ENCODE measurements at places on chromosomes 5 and 9.

GRCh38 chr9:14205463-14205862, 108.5 kb downstream of the NFIB start:
- DNase-seq: no peak

GRCh38 chr9:2132484-2133082, 117.4 kb downstream of the SMARCA2 start:
- DNase-seq: no peak

DNA sequence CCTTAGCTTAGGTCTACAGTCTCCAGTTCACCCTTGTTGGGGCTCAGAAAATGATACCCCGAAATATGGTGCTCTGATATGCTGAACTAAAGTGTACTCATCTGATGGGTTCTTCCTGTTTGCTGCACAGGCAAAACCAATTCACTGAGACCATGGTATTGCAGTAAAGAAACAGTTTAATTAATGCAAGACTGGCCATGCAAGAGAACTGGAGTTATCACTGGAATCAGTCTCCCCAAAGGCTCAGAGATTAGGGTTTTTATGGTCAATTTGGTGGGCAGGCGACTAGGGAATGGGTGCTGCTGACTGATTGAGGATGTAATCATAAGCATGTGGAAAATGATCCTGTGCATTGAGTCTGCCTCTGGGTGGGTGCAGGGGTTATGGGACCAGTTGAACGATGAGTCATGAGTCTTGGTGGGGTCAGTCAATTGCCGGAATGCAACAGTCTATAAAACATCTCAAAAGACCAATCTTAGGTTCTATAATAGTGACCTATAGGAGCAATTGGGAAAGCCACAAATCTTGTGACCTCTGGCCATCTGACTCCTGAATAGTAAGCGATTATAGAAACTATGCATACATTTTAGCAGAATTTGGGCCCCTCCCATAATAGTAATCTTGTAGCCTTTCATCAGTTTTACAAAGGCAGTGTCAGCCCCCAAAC, 113.0 kb upstream of the ANKRD55 start:
- no peak for DNase-seq

GRCh38 chr5:140351609-140352334, 5.4 kb upstream of the HBEGF start:
- peak; percentile 76 for DNase-seq

DNA sequence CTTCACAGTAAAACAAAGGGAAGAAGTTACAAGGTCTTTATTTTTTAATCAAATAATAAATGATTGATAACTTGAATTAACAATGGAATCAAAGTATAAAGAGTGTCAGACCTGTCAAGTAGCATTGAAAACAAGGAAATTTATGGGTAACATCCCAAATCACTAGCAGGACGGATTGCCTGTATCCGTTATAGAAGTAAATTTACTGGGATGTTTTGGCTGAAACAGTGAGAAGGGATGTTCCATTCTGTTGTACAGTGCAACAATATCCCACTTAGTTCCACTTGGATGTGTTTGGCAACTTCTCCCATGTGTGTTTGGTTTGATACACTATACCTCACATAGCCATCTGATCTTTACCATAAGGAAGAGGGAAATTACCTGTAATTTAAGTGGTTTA, 421.0 kb upstream of the CHD1 start:
- DNase-seq: no peak

GRCh38 chr9:106218427-106218826, 524.1 kb downstream of the TMEM38B start:
- no peak for DNase-seq

- no peak for DNase-seq
Measured at GRCh38 chr5:140197023-140197422, 22.0 kb downstream of the CYSTM1 start.

GRCh38 chr5:6397536-6398269, 19.4 kb upstream of the MED10 start:
- DNase-seq: no peak

- DNase-seq: no peak
Measured at GRCh38 chr9:127773272-127773671, 5.2 kb downstream of the SH2D3C start.

- no peak for DNase-seq
Measured at GRCh38 chr5:124468671-124469411, 277.6 kb downstream of the ZNF608 start.

DNA sequence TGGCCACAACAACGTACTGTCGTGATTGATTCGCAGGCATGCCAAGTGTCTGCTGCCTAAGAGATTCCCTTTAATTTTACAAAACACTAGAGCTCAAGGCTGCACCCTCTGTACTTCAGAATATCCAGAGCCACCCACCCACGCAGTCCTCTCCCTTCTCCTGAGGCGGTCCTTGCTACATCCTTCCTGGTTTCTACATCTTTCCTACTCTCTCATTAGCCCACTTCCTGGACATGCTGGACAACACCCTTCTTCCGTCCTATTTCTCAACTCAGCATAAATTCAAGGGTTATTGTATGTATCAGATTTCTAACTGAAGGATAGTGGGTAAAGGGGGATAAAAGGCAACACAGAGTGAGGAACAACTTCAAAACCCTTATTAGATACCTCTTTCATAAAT, 148.4 kb upstream of the MAP3K1 start:
- DNase-seq: no peak

DNA sequence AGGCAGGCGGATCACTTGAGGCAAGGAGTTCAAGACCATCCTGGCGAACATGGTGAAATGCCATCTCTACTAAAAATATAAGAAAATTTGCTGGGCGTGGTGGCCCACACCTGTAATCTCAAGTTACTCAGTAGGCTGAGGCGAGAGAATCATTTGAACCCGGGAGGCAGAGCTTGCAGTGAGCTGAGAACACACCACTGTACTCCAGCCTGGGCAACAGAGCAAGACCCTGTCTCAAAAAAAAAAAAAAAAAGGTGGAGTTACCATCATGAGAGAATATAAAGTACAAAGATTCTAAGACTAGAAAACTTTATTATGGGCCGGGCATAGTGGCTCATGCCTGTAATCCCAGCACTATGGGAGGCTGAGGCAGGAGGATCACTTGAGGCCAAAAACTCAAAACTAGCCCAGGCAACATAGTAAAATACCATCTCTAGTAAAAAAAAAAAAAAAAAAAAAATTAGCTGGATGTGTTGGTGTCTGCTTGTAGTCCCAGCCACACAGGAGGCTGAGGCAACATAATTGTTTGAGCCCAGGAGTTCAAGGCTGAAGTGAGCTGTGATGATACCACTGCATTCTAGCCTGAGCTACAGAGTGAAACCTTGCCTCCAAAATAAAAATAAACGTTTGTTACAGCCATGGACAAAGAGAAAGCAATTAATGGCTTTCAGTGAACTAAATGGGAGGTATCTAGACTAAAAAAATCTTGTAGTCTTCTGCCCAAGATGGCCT, 12.9 kb downstream of the ANXA2R start:
- no peak for DNase-seq

GRCh38 chr9:129762985-129763926, 10.4 kb upstream of the PTGES start:
- DNase-seq: no peak

- DNase-seq: no peak
Measured at GRCh38 chr5:76617675-76618074, 5.5 kb downstream of the F2RL2 start.

DNA sequence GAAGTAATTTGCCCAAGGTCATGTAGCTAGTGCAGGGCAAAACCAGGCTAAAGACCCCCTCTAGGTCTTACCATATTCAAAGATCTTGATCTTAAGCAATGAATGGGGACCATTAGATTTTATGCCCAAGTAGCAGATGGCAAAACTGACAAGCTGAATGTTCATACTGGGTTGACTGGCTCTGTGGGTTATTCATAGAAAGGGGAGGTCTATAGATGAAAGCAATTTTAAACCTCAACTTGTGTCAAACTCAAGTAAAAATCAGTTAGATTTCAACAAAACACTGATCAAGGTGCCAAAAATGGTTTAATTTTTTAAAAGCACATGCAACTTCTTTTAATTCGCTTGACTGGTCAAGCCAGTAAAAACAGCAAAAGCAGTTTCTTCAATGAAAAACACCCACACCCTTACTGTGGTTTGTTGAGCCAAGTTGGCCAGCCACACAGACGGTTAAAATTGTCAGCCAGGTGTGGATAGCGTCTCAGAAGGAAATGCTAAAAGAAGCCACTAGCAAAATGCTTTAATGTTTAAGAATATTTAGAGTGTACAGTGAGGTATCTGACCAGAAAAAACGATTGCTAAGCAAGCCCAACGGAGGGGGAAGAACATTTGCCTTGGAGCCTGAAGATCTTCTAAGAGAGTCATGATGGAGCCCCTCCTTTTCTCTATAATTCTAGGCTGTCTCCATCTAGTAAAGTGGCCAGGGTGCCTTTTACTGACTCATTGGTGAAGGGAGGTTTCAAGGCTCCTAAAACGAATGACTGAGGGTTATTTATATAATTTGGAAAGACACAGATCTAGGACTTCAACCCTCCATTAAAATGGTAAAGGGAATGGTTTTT, 539.6 kb upstream of the CLINT1 start:
- no peak for DNase-seq

DNA sequence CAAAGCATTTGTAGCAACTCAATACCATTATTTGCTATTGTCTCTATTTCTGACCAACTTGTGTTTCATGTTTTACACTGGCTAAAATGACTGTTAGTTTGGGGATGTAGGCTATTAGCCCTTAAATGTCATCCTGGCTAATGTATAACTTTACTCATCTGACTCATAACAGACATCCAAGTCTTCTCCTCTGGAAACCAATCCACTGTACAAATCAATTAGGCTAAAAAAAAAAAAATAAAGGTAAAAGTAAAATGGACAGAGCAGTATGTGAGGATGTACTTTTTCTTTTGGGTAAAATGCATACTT, 20.6 kb downstream of the MEGF9 start:
- DNase-seq: no peak

GRCh38 chr9:133932633-133933032, 59.5 kb downstream of the VAV2 start:
- DNase-seq: peak; percentile 60

DNA sequence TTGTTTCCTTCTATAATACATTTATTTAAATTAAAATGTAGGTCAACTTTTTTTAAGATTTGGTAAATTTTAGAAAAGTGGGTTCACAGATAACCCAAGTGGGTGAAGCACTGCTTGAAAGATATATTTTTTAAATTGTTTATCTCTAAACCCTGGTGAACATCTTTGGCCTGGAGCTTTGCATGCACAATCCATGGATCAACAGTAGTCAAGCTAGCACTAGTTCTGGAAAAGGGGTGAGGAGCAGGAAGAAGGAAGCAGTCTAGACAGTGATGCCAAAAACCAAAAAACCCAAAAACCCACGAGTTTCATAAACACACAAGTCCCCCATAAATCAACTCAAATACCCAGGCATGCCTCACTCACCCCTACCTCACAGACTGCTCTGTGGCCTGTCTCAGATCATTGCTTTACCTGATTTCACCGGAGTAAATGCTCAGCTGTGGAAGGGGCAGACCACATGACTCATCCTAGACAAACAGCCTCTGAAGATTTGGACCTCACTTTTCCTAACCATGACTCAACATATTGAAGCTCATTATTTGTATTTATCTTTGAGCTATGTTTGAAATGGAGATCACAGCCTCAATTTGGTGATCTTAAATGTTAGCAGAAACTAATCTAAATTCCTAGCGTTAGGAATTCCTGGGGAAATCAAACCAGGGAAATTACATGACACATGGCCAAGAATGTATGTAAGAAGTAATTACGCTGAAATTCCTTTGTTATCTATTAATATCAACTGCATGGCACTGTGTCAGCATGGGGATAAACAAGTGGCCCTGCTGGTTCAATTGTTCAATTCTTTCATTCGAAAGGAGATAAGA, 149.6 kb downstream of the ZNF608 start:
- peak; percentile 25 for DNase-seq

DNA sequence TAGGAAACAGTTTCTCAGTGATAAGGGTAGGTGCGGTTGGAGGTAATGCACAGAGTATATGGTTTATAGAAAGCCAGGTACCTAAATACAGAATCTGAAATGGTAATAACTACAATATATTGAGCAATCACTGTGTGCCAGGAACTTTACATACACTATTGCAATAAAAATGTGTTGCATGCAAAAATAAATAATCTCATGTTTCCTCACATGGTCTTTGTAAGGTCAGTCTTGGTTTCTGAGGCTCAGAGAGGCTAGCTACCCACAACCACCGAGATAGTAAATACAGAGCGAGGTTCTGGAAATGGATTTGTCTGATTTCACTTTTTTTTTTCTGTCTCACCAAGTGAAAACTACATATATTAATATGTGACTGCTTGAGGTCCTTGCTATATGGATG, 128.9 kb downstream of the CAMK4 start:
- no peak for DNase-seq

DNA sequence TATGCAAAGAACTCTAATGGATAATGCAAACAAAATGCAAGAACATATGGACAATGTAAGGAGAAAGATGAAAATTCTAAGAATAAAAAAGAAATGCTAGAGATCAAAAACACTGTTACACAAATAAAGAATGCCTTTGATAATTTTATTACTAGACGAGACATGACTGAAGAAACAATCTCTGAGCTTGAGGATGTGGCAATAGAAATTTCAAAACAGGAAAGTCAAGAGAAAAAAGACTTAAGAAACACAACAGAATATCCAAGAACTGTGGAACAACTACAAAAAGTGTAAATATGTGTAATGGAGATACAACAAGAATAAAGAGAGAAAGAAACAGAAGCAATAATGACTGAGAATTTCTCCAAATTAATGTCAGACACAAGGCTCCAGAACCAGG, 140.5 kb upstream of the ACOT12 start:
- DNase-seq: no peak

GRCh38 chr9:29793970-29794369, 2220.7 kb upstream of the C9orf72 start:
- DNase-seq: no peak

DNA sequence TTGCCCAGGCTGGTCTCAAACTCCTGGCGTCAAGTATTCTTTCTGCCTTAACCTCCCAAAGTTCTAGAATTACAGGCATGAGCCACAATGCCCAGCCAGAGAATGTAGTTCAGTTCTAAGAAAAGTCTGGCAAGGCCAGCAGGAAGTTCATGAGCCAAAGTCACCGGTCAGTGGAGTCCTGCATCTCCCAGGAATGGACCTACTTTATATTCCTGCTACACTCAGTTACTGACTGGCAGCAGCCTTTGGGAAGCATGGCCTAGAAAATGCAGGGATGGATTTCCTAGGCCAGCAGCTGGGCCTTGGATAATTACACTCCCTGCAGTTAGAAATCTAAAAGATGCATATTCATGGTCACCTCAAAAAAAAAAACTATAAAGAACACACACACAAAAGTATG, 135.7 kb downstream of the CAAP1 start:
- DNase-seq: no peak

All from body of pancreas (tissue), 4 donors.